ENCODE measurements at places on chromosomes 3 and 15.

- no peak for DNase-seq
Observed at GRCh38 chr3:168331756-168332155, 236.0 kb upstream of the GOLIM4 start.

DNA sequence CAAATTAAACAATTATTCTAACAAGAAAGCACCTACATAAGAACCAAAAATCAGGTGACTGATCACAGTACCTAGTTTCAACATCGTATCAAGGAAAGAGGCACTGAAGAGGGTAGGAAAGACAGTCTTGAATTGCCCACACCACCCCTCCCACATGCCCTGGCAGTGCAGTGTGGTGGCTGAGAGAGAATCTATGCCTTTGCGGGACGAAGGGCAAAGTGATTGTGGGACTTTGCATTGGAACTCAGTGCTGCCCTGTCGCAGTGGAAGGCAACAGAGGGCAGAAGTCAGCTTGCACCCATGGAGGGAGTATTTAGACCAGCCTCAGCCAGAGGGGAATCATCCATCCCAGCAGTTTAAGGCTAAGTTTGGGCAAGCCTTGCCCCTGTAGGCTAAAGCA is 24.5 kb downstream of the NEDD4 start:
- DNase-seq = no peak

DNA sequence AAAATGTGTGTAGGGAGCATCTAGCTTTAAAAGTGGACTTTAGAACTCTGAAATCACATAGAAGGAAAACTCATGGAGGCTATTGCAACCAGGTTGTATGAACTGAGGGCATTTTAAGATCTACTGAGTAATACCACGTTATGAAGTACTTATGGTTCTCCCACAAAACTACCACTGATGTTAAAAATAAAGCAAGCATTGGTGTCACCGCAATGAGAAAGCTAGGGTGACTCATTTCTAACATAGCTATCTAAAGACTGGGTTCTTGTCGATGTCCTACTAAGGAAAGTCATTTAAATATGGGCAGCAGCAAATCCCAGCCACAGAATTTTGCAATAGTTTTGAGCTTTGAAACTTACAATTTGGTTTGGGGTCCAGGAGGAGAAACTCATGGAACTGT is 584.8 kb downstream of the DIPK2A start:
- DNase-seq = no peak

DNA sequence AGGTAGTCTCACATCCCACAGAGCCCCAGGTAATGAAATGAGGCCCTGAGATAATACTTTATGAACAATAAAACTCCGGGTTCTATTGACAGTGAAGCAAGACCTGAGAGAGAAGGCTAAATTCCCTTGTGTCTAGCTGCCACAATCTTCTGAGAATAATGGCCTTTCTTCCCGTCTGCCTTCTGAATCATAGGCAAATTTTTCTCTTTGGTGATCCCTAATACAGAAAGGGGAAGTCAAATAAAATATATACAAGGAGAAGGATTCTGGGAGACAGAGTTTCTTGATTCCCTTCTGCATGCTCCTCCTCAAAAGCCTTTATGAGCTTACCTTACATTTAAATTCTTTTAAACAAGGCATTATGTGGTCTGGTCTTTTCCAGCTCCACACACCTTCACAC is 29.9 kb upstream of the CCR2 start:
- no peak for DNase-seq

- no peak for DNase-seq
Observed at GRCh38 chr15:80887148-80887547, 102.5 kb downstream of the MESD start.

GRCh38 chr3:156477323-156477722 is 77.6 kb downstream of the SSR3 start:
- DNase-seq = no peak

- no peak for DNase-seq
Observed at GRCh38 chr3:110067527-110067926, 730.2 kb upstream of the DPPA4 start.

- DNase-seq = no peak
Observed at GRCh38 chr3:66195347-66195783, 25.4 kb upstream of the SLC25A26 start.
